ELF-1 (cell line): ENCODE measurements at places on chromosomes 5 and 9.

DNA sequence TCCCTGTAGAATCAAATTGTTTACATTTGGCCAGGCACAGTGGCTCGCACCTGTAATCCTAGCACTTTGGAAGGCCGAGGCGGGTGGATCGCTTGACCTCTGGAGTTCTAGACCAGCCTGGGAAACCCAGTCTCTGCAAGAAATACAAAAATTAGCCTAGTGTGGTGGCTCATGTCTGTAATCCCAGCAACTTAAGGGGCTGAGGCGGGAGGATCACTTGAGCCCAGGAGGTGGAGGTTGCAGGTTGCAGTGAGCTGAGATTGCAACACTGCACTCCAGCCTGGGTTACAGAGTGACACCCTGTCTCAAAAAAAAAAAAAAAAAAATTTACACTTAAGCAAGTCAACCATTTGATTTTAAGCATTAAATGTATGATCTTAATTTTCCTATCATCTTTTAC lies 17.5 kb upstream of the IQGAP2 start:
- DNase-seq = no peak

- DNase-seq = peak; percentile 55
These were observed 427 bp downstream of the SERINC5 start for GRCh38 chr5:80255431-80255810.

DNA sequence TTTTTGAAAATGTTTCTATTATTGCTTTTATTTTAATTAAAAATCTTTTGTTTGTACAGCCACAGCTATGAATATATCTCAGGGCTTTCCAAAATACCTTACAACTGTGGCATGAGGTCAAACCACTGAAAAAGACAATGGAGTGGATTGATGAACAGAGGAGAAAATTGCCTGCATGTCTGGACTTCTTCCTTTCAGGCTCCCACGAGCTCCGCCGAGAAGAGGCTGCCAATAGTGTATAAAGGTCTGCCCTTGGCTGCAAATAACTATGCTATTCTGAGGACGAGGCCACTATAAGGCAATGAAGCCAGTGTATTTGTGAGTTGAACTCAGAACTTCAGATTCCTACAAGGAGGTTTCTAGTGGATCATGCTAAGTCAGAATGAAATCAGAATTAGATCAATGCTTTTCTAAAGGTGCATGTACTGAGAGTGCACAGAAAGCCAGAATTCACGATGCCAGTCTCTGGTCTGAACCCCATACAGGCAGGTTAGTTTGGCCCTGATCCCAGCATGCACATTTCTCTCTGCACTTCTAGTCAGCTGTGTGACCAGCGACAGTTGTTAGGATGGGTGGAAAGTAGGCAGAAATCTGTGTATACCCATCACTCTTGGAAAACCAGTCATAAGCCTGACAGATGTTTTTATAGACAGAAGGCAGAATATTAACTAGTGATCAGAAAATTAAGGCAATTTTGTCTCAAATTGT lies 42.7 kb upstream of the PLPP1 start:
- no peak for DNase-seq

GRCh38 chr5:78819166-78819565 lies 165.9 kb downstream of the ARSB start:
- DNase-seq = no peak

GRCh38 chr5:18789218-18789998 lies 1155.1 kb downstream of the TAF11L14 start:
- no peak for DNase-seq

- peak; percentile 39 for DNase-seq
These were observed 270.8 kb downstream of the PSAT1 start for GRCh38 chr9:78567693-78568092.

GRCh38 chr9:121774715-121775613 lies 123.5 kb downstream of the DAB2IP start:
- DNase-seq = no peak
